ENCODE measurements at places on chromosomes 16 and 17.

DNA sequence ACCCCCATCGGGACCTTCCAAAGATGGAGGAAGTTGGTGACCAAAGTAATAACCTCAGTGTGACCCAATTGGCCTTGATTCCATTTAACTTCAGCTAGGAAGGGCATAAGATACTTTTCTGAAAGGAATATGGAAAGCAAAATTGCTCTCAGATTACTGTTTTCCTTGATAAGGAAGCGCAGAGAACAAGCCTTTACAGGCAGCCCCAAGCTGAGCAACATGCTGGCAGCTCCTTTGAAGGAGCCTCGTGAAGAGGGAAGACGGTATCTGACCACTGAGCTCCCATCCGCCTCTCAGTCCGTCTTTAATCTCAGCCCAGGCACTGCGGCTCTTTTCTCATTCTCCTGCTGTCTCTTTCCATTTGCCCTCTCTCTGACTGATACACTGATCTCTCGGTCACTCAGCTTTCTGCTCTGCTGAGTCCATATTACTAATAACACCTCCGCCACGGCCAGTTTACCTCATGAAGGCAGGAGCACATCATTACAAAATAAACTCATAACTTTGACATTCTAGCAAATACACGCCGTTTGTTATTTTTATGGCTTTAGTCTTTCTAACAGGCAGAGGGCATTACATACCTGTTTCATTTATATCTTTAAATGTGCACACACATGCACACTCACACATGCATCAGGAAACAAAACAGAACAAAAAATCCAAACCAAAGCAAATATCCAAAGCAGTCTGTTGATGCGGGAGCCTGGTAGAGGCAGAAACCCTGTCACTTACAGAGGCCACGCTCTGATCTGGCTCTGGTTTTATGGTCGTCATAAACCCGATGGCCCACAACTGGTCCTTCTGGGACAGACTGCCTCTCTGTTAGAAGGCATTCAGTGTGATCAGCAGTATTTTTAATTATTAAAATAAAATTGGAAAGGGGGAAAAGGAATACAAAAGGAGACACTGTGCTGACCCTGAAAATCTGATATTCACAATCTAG is 183.2 kb downstream of the AATF start:
- DNase-seq = no peak

DNA sequence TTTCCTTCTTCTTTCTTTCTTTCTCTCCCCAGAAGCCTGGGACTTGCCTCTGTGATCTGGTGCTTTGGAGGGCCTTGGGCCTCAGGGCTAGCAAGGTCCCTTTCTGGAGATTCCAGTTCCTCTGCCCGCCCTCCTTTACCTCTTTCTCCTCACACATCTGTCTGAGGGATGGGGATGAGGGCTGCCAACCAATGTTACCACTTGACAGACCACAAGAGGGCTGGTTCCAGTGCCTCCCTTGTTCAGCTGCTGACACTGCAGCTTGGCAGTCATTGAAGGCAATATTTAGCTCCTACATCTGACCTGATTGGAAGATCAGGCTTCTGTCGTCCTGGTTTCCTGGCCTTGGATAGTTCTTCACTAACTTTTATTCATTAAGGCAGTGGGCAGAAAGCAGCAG is 3.6 kb upstream of the ZNF652 start:
- DNase-seq = no peak

DNA sequence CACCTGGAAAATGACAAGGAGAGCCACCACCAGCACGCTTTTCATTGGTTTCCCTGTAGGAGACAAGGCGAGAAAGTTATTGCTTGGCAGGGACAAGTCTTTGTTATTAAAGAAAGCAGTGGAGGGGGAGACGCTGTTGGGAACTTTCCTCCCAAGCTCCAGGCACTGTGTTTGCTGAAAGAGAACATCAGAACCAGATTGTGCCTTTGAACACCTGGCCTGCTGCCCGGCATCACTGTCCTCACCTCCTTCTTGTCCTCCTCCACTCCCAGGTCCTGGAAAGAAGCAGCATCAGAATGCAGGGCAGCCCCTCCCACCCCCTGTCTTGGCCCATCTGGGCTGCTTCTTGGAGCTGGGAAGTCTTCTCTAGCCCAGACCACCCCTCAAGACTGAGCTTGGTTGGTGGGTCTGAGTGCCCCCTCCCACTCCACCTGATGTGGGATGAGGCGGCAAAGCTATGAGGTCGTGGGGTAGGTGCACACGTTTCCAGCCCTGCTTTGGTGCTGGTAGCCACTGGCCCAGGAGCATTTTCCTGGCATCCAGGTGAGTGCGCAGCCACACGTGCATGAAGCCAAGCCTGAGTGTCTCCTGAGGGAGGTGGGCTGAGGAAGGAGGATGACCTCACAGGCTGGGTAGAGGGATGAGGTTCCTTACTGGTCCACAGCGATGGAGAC is 6.2 kb downstream of the CCR7 start:
- no peak for DNase-seq

GRCh38 chr16:1036166-1036565 is 36.4 kb upstream of the SSTR5 start:
- no peak for DNase-seq

DNA sequence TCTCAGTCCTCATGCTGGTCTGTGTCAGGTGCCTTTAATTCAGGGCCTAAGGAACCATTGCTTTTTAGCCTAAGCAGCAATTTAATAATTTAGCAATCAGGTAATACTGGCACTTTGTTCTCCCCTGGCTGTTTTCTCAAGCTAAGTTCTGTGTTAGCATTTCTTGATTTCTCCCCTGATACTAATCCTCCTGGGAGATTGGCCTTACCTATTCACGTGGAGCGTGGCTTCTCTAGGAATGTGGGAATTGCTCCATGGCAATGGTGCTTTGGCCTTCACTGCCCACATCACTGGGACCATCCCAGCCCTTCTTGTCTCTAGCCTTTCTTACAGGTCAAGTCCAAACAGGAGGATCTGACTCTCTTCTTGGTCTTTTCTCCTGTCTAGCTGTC is 55.7 kb downstream of the ZNRF1 start:
- no peak for DNase-seq

GRCh38 chr16:30354423-30355143 is 525 bp downstream of the CD2BP2 start:
- no peak for DNase-seq

DNA sequence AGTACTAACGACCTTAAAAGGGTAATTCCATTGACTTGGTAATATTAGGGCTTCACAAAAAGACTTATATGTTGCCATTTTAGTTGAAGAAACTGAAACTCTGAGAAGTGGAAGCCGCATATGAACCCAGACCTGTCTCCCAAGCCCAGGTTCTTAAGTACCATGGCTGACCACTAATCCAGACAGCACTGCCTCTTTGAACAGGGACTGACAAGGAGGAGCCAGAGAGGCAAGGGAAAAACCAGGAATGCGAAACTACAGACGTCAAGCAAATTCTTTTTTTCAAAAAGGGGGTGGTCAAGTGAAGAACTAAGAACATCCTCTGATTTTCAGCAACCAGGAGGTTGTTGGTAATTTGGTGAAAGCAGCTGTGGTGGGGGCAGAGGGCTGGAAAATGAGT is 15.2 kb downstream of the CYB5D1 start:
- DNase-seq = no peak

Data from thoracic aorta (tissue), 2 donors.